ENCODE measurements at places on chromosomes 3 and 15.

- DNase-seq = no peak
These were observed 9.8 kb upstream of the ZNF710 start for GRCh38 chr15:89991312-89991711.

DNA sequence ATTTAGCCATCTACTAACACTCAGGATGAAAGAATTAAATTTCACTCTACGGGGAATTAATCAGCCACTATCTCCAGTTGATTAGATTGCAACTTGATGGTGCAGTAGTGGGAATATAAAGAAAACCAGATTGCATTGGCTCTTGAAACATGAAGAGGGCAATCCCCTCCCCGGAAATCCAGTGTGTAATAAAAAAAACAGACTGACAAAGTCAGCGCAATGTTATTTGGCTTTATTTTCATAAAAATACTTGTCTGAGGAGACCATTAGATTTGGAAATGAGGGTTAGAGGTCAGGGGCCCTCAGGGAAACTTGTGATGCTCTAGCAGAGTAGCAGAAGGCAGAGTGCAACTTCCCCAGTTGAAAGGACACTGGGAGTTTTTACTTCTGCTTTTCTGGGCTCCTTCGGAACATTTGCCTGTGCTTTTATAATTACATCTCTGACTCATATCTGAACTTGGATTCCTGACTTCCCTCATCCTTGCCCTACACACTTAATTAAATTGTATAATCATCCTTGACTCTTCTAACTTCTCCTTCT lies 326.8 kb downstream of the TUSC7 start:
- no peak for DNase-seq

GRCh38 chr15:33161209-33161608 lies 33.3 kb downstream of the FMN1 start:
- no peak for DNase-seq

- DNase-seq = no peak
These were observed 49.6 kb upstream of the ROPN1 start for GRCh38 chr3:124041553-124041952.

DNA sequence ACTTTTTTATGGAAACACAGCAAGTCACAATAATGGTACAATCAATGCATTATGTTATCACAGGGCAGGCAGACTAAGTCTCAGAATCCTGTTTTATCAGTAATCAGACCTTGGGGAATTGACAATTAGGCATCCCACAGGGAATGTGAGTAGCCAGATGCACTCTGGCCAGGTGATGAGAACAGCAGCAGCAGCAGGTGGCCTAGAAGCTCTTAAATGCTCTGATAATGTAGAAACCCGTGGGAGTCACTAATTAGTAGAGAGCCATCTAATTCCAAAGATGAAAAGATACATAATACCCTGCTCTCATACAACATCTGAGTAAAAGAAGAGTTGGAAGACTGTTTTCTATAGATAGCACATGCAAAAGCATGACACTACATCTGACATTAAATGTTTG lies 12.6 kb downstream of the CEP152 start:
- no peak for DNase-seq

DNA sequence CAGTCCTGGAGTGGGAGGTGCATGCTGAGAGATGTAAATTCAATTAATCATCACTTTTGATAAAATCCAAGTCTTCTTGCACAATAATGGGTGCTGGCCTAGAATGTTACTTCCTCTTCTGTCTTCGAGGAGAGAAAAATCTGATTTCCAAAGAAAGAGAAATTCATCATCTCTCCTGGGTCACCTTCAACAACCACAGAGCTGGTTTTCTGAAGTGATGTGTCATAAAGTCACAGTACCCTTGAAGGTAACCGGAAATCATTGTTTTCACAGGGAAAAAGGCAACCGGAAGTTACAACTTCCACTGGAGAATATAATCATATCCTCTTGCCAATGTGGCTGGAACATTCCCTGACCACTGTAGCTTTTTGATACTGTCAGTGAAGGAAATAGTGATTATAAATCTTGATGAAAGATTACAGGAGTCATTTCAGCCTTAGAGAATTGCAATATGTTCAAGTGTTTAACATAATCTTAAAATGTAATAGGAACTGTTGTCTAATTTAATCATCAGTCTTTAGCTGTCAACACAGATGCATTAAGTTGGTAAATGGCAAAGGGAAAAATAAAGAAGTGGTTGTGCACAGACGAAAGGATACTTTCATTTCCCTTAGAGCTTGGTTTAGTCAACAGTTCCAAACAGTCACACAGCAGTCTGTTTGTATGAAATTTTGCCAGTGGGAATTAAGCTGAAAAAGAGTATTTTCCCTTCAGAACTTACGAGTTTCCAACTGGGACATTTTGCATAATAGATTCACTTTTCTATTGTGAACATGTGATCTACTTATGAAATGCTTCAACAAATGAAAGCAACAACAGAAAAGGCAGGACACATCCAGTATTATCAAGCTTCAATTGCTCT lies 106.5 kb upstream of the SLC4A7 start:
- DNase-seq = no peak

- peak; percentile 92 for DNase-seq
These were observed at the start of gene SELENOT for GRCh38 chr3:150603153-150603979. Gene SELENOT (plus strand): TSS chr3:150603321. CDS start chr3:150603363, 42 bp downstream.

Data from T-helper 17 cell (primary cell).